ENCODE measurements at places on chromosomes 3 and 15. TPM values are rescaled to one million over a fixed set of nuclear protein-coding genes. Genes with fewer than 3 reads are reported as not detected.

DNA sequence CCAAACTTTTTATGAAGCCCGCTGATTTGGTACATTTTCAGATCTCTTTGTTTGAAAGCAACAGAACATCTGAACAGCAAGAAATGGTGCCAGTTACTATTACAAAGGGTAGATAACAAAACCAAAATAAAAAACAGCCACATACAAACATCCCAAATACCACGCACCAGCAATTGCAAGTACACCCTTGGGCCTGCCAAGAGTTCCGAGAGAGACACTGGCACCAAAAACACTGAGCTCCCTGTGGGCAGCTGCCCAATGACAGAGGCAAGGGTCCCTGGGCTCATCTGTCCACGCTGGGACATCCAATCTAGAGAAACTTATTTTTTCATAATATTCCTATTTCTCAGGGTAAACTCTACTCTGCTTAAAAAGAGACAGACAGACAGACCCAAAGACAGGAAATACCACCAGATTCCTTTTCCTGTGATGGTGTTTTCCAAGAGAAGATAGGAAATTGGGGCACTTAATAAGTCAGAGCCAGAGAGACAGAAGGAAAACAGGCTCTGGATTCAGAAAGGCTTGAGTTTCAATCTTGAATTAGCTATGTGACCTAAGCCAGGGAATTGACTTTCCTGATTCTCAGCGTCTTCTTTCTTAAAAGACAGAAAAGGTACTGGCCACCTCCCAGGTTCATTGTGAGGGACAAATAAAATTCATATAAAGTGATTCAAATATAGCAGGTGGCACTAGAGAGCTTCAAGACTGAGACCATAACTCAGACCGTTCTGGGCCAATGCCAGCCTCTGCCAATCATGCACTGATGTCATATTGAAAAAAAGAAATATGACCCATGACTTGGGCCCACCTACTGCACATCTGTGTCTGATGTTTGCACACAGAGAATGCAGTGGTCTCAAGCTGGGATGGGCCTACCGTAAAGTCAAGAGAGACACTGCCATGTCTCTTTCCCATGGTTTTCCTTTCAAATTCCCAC, 61.3 kb downstream of the FOXP1 start:
- DNase-seq: no peak

Gene WDR93
- total RNA-seq: not detected

Gene MOBP
- not detected for total RNA-seq

Gene CYP1A2
- 32.5 TPM for total RNA-seq

DNA sequence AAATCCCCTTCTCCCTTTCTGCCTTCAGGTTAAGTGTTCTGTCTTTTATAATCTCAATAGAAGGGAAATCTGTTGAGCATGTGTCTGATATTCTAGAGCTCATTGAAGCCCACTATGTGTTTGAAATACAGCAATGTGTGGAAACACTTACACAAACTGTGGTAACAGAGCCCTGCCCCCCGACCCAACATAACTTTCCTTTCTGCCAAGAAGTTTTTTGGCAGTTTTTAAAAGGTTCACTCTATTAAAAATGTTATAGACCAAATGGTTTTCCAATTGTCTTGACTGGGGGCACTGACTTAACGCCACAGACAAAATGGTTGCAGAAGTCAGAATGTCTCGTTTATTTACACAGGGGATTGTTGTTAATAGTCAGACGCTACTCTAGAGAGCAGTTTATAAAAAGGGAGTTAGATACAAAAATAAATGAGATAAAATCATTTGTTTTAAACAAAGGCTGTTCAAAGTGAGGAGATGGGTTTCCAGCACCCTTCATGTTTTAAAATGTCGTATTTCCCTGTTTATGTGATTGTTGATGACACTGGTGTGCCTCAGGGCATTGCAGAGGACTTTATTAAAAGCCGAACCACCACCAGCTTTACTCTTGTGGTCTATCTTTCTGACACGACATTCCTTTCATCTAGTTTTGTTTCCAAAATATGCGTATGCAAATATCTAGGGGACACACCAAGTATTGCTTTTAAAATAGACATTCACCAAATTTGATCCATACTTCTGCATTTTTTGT, 26.7 kb upstream of the GREM1 start:
- DNase-seq: no peak

- DNase-seq: no peak
Measured at GRCh38 chr3:126557415-126557745, 1.4 kb downstream of the C3orf22 start.

- no peak for DNase-seq
Measured at GRCh38 chr3:50536471-50537180, 30.9 kb downstream of the C3orf18 start.

Gene WNT5A
- total RNA-seq: 1.3 TPM

- DNase-seq: no peak
Measured at GRCh38 chr15:77031376-77032050, 36.6 kb downstream of the PSTPIP1 start.

Gene TRPM1
- not detected for total RNA-seq

- no peak for DNase-seq
Measured at GRCh38 chr15:61155741-61156700, 73.1 kb downstream of the RORA start.

- no peak for DNase-seq
Measured at GRCh38 chr3:152120601-152121269, 148.0 kb upstream of the MBNL1 start.

GRCh38 chr15:36622197-36622795, 42.9 kb downstream of the CDIN1 start:
- DNase-seq: no peak

- DNase-seq: no peak
Measured at GRCh38 chr3:183490653-183491052, 62.2 kb upstream of the MCF2L2 start.

- DNase-seq: no peak
Measured at GRCh38 chr3:102712896-102713295, 278.1 kb downstream of the ZPLD1 start.

GRCh38 chr3:47112997-47113396, 50.9 kb downstream of the SETD2 start:
- DNase-seq: no peak

- no peak for DNase-seq
Measured at GRCh38 chr3:65833761-65834505, 204.8 kb downstream of the MAGI1 start.

DNA sequence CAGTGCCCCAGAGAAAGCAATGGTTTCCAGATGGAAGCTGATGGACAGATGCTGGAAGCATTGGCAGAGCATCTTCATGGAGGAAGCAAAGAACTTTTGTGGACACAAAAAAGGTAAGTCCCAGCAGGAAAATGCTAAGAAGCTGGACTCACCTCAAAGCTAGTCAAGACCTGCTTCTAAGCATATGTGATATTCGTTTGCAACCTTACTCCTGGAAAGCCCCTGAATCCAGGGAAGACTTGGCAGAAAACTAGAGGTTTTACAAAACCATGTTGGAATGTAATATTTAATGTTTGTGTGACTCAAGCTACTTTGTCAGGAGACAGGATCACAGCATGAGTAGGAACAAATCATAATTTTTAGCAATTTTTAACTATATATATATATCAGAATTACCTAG, 288.2 kb downstream of the BCHE start:
- DNase-seq: no peak

GRCh38 chr3:155553326-155553725, 191.5 kb downstream of the PLCH1 start:
- no peak for DNase-seq

GRCh38 chr3:30775040-30775439, 119.4 kb downstream of the GADL1 start:
- no peak for DNase-seq

GRCh38 chr3:98806521-98806920, 43.4 kb downstream of the ST3GAL6 start:
- no peak for DNase-seq

Gene UBE3A
- 41.3 TPM for total RNA-seq

DNA sequence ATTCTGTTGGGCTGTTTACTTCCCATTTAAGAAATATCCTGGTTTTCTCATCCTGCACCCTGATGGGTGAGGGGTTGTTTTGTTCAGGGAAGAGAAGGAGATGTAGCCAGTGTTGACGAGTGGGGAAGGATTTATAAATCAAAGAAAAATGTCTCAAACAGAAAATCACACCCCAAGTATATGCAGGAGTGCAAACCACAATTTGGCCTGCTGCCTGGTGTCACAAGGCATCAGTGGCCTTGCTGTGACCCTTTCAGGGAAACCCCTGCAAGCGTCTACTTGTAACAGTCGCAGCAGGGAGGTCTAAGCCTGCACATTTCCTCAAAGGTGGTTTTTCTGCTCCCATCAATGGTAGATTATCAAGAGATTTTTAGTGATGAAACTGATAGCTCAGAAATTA, 132.6 kb upstream of the LRRN1 start:
- no peak for DNase-seq

Gene TRIM71
- total RNA-seq: under 0.01 TPM

- no peak for DNase-seq
Measured at GRCh38 chr15:84725001-84725491, 9.1 kb upstream of the SEC11A start.

GRCh38 chr15:98999233-98999632, 8.4 kb downstream of the PGPEP1L start:
- DNase-seq: no peak

- no peak for DNase-seq
Measured at GRCh38 chr3:141108039-141108438, 56.9 kb downstream of the SPSB4 start.

DNA sequence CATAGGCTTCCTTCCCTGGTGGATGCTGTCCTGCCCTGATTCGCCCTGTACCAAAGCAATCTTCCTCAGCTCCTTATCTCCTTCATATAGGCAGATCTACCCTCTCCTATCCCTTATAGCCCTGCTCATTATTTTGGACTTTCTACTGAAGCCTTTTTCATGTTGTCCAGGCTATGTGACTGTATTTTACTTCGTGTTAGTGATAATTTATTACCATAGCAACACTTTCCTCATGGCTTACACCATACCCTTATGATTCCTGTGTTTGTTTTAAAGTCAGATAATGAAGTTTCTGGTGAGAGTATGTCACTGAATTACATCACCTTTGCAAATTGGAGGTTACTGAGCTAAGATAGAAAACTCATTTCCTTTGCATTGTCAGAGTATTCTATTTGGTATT, 352.6 kb downstream of the NLGN1 start:
- no peak for DNase-seq

DNA sequence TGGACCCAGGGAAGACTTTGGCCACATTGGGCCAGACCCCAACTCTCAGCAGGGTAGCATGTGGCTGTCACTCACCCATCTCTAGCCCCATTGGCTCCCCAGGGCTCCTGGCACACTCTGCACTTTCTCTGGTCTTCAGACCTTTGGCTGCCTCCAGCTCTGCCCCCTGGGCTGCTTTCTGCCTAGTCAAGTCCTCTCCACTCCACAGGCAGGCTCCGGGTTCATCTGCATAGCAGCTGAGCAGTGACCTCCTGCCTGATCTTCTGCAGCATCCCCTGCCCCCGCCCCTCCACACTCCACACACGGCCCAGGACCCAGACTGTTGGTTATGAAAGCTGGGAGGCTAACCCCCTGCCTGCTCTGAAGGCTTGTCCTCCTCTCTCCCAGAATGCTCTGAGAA, 8.4 kb upstream of the C15orf39 start:
- DNase-seq: no peak

GRCh38 chr3:111859061-111859973, at the start of gene PHLDB2:
PHLDB2 (plus strand) TSS chr3:111859265; CDS start chr3:111884078, 24,813 bp downstream.
- peak; percentile 64 for DNase-seq

- DNase-seq: no peak
Measured at GRCh38 chr3:49761661-49762060, 24.7 kb downstream of the IP6K1 start.

Gene MORC1
- total RNA-seq: 0.33 TPM

DNA sequence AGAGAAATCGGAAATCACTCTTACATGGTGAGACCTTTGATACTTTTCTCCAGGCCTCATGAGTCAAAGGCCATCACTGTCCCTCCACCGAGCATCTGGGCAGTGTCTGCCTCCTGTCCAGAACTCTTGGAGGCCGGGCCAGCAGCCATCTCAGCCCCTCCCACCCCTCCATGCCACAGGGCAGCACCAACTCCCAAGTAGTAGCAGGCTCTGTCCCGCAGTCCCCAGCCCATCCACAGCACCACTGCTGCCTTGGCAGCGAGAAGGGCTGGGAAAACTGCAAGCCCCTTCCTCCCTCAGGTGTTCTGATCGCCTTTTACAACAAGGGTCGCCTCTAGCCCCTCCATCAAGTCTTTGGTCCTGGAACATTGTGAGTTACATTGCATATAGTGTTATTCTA, 5.5 kb downstream of the LYSMD4 start:
- DNase-seq: no peak

- DNase-seq: no peak
Measured at GRCh38 chr3:144496141-144496835, 524.7 kb downstream of the DIPK2A start.

- DNase-seq: no peak
Measured at GRCh38 chr3:124639406-124640237, 90.6 kb upstream of the UMPS start.

DNA sequence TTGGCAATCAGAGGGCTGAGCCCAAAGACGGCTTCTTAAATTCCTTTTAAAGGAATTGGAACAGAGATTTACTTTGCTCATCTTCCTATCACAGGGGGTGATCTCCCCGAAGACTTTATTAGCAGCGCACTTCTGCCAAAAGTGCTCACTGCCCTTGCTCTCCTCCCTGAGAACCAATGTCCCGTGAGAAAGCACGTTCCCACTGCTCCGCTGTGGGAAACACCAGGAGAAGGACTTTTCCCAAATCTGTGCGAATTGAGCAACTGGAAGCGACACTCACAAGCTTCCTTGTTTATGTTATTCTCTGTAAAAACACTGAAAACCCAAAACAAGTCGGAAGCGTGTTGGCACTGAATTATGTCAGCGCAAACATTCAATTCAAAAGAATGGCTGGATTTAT, 670.8 kb upstream of the NR2F2 start:
- no peak for DNase-seq

Gene TLR9
- total RNA-seq: not detected

DNA sequence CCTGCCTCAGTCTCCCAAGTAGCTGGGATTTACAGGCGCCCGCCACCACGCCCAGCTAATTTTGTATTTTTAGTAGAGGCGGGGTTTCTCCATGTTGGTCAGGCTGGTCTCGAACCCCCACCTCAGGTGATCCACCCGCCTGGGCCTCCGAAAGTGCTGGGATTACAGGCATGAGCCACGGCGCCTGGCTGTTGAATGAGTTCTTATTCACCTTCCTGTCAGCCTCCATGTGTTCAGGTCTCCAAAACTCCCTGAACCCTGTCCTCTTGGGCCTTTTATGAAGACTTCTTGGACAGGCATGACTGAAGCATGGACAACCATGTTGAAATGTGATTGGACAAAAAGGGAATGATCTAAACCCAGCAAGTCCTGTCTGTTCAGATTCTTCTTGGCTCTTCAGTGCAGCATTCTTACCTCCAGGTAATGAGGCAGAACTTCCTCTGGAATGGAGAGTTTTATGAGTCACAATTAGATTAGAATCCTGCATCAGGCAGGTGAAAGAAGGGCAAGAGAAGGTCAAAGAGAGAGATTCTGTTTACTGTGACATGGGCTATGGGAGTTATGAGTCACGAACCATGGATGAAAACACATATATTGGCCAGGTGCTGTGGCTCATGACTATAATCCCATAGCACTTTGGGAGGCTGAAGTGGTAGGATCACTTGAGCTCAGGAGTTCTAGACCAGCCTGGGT, 23.1 kb upstream of the EIF4A2 start:
- DNase-seq: no peak
